ENCODE measurements at places on chromosomes 12 and 14.

DNA sequence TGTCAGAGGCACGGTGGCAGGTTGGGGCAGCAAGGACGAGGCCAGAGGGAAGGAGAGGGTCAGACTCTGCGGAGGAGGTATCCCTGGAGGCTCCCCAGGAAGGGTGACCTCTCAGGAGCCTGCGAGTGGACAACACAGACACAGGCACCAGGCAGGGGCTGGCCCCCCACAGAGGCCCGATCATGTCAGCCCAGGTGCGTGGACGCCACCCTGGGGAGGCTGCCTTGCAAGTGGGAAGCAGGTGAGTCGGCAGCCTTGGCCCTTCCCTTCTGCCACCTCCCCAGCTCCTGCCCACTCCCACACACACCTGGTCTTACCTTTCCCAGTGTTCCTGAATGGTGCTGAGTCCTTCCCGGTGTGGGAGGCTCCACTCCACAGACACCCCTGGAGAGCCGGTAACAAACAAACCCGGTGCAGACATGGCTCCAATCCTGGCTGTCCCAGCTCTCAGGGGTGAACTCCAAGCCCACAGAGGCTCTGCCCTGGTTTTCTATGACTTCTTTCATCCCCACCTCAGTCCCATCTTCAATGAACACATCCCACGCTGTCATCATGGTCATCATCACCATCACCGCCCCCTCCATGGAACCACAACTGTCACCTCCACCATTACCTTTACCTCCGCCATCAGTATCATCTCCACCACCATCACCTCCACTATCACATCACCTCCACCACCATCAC is 5.2 kb downstream of the ZBTB42 start:
- DNase-seq = no peak

DNA sequence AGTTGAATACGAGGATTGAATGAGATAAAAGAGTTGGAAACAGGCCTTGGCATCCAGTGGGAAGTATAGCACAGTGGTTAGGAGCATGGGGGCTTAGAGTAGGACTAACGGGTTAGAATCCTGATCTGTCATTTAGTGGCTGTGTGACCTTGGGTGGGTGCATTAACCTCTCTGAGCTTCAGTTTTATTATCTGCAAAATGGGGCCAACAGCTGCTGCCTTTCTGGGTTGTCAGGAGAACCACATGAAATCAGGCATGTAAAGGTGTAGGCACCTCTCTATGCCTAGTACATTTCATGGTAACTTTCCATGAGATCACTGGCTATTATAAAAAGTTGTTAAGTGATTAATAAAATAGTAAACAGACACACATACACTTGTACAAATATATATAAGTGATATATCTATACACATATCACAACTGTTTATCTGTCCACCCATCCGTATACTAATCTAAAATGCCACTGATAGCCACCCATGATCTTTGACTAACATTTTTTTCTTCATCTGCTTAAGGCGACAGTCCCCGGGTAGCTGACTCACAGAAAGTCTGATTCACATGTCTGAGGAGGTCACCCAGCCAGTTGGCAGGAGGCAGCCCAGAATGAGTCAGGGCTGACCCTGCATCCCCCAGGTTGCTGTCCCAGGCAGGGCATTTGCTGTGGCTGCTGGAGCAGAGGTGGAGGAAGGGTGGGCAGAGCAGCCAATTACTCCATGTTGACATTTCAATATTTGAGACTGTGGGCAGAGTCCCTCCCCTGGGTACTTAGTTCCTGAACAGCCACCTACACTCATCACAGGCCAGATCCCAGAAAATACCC is 125.6 kb upstream of the NOS1 start:
- DNase-seq = peak; percentile 99

- no peak for DNase-seq
These were observed 68.7 kb upstream of the PELI2 start for GRCh38 chr14:56049536-56049935.

DNA sequence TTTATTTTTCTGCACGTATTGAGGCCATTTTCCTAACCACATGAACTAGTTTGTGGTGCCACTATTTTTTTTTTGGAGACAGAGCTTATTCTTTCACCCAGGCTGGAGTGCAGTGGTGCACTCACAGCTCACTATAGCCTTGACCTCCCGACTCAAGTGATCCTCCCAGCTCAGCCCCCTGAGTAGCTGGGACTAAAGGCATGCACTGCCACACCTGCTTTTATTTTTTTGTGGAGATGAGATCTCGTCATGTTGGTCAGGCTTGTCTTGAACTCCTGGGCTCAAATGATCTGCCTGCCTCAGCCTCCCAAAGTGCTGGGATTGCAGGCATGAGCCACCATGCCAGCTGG is 60.1 kb downstream of the DIP2B start:
- no peak for DNase-seq

DNA sequence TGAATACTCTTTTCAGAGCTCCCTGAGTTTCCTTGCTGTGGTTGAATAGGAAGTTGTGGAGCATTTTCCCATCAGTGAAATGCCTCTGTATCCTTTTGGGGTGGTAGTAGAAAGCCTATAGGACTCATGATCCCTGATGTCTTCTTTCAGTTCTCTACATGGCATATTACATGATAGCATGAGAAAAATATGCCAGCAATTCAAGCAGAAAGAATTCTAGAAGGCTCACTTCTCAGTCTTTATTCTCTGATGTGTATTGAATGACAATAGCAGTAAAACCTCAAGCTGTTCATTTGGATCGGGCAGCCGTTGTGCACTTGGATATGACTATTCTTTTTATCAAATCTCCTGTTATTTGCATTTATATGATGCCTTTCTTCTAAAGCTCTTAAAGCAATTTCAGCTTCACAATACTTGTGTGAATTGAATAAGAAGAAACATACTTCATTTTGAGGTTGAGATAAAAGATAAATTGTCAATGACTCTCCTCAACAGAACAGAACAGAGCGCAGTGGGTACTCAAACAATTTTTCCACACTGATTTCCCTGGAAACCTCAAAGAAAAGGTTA is 251.5 kb upstream of the FBXO33 start:
- no peak for DNase-seq

- DNase-seq = no peak
These were observed 498.2 kb upstream of the SOX5 start for GRCh38 chr12:24447678-24448077.

DNA sequence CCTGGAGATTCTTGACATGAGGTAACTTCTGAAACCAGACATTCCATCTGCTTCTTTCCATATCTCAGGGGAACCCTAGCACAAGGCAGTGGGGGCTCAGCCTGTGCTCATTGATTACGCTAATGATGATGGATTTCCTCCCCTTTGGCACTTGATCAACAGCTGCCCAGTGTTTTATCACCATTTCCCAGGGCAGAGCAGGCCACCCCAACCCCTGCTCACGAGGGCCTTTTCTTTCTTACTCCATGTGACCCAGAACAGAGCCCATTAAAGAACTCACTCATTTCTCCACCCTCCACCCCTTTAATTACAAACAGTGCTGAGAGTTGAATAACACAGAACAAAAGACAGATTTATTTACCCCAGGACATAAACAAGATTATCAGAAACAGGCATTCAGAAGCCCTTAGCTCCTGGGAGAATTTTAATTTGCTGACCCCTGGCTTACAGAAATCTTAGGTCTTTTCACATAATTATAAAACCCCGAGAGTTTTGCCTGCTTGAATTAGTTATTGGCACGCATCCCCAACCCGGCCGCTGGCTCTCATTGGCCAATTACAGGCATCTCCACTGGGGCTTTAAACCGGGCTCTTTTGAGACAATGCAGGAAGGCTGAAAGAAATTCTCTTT is 32.0 kb upstream of the CCDC60 start:
- no peak for DNase-seq

- no peak for DNase-seq
These were observed 2.9 kb downstream of the CLECL1 start for GRCh38 chr12:9730011-9730410.

- DNase-seq = no peak
These were observed 2.9 kb upstream of the HOXC12 start for GRCh38 chr12:53951577-53952334.

GRCh38 chr12:71768900-71769299 is 14.2 kb downstream of the RAB21 start:
- no peak for DNase-seq

DNA sequence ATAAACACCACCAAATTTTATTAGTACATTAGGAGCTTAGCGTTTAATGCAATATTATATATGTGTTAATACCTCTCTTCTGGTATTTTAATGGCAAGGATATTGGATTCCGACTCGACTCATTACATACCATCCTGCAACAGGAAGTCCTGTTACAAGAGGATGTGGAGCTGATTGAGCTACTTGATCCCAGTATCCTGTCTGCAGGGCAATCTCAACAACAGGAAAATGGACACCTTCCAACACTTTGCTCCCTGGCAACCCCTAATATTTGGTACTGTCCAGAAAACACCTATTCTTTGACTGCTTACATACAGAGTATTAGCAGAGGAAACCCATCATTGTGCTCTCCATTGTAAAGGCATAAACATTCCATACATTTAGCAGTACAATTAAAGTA is 45.2 kb downstream of the VEZT start:
- DNase-seq = no peak

DNA sequence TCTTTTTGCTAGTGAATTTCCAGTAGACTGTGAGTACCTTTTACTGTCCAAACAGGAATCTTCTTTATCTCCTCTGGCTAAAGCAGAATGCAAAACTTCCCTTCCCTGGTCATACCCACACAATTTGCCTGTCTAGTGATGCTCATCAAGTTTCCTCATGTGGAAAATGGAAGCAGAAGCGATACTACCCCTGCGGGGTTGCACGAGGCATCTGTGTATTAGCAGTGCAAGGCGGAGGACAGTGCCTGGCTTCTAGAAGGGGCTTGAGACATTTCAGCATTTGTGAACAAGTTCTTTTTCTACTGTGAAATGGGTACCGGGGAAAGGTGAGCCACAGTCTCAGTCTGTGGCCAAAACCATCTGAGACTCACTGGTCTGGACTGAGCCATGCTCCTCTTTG is 340.9 kb downstream of the AACS start:
- DNase-seq = no peak

DNA sequence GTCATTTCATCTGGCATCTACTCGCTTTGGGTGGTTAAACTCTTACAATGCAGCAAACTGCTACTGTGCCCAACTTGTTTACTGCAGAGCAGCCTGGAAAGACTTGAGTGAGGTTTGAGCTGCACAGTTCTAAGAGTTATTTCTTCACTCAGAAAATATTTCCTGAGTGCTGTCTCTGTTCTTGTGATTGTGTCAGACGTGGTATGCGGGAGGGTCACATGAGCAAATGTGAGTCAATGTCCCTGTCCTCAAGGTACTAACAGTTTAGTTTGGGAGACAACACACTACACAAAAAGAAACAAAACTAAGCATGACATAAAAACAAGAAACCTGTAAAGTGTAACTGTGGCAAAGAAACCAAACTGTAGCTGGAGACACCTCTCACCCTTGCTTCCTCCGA is 32.4 kb downstream of the FLVCR2 start:
- no peak for DNase-seq

DNA sequence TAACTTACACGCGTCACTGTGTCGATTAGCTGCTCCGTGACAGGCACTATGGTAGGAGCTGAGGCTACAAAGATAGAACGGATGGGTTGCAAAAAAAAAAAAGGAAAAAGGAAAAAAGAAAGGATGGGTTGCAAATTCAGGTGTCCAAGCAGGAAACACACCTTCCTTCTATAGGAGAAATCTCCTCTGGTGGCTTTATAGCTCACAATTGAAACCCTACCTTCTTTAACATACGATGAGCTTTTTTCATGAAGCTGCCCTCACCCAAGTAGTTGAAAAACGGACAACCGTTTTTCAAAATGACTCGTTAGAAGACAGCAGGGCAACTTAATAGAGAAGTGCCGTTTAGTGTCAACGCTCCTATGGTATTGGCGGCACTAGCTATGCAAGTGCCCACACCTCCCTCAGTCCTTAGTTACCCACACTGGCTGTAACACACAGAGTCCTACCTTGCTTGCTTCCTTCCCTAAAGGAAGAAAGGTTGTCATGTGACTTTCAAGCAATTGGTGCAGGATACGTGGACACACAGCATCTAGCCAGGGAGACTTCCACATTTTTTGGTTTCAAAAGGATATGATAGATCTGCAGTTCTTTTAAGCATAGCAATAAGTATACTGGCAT is 682 bp upstream of the TRIP11 start:
- DNase-seq = no peak

DNA sequence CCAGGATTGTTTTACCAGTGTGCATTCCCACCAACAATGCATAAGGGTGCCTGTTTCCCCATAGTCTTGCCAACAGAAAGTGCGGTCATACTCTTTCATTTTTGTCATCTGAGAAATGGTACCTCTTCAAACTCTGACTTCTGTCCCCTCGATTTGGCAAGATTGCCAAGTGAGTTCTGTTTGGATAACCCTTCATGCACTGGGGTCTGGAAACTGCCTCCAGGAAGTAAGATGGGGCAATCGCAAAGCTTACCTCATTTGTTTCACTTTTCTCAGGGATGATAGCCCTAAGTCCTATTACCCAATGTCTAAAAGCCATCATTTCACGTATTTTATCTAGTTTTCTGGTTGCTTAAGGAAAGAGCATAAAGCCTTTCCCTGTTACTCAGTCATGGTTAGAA is 28.6 kb upstream of the NR1H4 start:
- DNase-seq = no peak

DNA sequence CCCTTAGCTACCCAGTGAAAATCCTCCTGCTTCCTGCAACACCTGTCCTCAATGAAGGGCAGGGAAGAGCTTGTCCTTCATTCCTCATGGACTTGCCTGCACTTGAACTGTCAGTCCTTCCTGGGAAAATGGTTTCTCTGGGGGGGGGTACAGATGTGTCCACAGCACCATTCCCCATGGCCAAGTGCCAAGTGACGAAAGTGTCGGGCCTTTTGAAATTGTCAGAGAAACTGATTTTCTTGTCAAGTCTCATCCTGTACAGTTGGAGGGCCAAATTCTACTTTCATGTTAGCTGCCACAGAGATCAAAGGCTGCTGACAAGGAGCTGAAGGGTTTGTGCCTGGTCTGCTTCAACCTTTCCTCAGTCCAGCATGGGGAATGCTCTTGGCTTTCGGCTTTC is 179.5 kb upstream of the PARP11 start:
- DNase-seq = no peak

- no peak for DNase-seq
These were observed 16.7 kb downstream of the SLC38A4 start for GRCh38 chr12:46808955-46809697.

DNA sequence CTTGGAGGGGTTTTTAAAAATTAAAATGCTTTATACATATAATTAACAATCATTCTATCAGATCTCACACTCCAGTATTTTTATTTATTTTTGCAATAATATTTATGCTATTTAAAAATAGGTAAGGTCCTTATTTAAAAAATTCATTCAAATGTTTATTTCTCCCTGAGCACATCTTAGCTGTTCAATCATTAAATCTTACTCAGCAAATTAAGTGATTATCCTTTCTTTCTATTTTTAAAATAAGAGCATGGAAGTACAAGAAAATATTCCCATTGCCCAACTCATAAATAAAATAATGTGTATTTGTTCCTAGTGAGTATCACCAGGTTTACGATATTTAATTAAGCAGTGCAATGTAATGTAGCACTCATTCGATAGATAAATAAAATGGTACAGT is 357.2 kb upstream of the RPL10L start:
- no peak for DNase-seq

DNA sequence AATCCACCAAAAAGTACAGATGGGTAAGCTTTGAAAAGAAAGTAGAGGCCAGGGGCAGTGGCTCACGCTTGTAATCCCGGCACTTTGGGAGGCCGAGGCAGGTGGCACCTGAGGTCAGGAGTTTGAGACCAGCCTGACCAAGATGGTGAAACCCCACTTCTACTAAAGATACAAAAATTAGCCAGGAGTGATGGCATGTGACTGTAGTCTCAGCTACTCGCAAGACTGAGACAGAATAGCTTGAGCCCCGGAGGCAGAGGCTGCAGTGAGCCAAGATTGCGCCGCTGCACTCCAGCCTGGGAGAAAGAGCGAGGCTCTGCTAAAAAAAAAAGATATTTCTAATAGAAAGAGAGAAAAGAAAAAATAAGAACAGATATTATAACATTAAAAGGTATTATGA is 134.2 kb upstream of the SLCO1C1 start:
- no peak for DNase-seq
